K562 (cell line): ENCODE measurements at places on chromosomes 11 and 22.

GRCh38 chr11:9977554-9977953, 313.7 kb downstream of the SWAP70 start:
- no peak for DNase-seq

GRCh38 chr11:61713906-61714305, 33.7 kb downstream of the DAGLA start:
- no peak for DNase-seq

DNA sequence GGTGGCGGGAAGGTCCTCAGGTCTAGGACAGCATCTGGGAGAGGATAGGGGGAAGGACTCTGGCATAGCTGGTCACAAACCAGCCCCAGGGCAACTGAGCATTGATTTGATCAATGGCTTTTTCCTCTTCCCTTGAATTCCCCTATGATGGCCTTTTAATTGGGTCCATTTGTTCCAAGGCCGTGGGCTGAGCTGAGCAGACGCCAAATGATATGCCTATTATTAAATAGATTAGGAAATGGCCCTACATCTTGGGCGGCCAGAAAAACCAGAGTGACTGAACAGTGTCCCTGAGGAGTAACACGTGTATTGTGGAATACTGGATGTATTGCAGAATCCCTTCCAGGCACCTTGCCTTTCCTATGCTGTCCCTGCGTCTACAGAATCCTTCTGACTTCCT, 26.7 kb upstream of the P2RY6 start:
- DNase-seq, result no peak

GRCh38 chr22:37045958-37046357, 5.6 kb upstream of the KCTD17 start:
- DNase-seq, result peak; percentile 31

- DNase-seq, result no peak
These were observed 14.2 kb upstream of the CCDC89 start for GRCh38 chr11:85699957-85700741.

- no peak for DNase-seq
These were observed 59.5 kb upstream of the SEZ6L start for GRCh38 chr22:26109686-26110315.

DNA sequence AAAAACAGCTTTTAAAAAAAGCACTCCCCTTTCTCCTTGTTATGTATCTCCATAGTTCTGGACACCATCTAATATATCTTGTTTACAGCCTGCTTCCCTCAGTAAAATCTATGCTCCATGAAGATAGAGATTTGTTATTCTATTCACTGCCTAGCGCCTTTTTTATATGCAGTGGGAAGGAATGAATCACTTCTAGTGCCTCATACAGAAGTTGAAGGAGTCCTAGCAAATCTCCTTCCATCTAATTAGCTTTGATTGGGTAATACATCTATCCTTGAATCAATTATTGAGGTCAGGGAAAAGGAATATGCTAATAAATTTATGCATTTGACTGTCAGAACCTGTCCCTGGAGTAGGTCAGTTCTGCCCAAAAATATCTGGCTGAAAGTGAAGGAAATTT, 25.8 kb downstream of the SPA17 start:
- DNase-seq, result no peak

GRCh38 chr11:87820011-87820410, 355.2 kb downstream of the RAB38 start:
- no peak for DNase-seq

DNA sequence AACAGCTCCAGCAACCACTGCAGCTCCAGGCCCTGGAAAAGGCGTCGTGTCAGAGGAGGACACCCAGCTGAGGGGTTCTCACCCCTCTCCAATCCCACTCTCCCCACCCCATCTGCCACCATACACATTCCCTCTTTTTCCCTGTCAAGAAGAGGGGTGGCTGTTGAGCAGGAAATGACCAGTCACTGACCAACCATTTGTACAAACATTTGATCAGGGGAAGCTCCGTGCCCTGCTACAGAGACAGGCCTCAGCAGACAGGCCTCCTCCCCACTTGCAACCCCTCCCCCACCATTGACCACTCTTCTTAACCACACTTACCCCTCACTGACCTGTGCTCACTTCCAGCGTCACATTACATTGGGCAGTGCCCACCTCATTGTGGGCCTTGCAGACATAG, 2.3 kb upstream of the VSIG2 start:
- no peak for DNase-seq

DNA sequence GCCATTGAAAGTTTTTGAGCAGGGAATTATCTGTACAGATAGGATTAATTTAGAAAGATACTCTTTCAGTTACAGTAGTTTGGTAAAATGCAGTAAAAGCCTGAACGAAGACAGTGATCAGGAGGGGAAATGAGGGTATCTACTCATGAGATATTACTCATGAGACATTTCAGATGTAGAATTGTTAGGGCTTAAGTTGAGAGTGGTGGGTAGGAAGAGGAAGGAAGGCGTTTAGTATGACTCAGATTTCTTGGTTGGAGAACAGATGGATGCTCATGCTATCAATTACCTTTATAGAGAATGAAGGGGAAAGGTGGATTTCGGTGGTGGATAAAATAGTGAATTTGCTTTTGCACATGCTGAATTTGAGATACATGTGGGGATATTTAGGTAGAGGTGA, 15.8 kb downstream of the CCDC81 start:
- no peak for DNase-seq

DNA sequence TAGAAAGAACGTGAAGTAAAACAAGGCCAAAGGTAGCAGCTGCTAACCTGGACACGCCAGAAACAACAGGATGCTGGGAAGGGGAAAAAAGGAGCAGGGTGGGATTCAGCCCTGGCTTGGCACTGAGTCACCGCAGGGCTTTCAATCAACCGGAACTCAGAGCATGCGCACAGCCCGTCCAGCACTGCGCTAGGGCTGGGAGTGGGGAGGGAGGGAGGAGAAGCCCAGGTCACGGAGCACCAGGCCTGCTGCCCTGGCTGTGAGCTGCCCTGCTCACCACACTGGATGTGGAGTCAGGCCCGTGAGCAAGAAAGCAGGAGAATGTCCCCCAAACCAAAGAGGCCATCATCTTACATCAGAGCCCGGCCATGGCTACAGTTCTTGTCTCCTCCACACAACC, 51.5 kb downstream of the APOL1 start:
- DNase-seq, result no peak

DNA sequence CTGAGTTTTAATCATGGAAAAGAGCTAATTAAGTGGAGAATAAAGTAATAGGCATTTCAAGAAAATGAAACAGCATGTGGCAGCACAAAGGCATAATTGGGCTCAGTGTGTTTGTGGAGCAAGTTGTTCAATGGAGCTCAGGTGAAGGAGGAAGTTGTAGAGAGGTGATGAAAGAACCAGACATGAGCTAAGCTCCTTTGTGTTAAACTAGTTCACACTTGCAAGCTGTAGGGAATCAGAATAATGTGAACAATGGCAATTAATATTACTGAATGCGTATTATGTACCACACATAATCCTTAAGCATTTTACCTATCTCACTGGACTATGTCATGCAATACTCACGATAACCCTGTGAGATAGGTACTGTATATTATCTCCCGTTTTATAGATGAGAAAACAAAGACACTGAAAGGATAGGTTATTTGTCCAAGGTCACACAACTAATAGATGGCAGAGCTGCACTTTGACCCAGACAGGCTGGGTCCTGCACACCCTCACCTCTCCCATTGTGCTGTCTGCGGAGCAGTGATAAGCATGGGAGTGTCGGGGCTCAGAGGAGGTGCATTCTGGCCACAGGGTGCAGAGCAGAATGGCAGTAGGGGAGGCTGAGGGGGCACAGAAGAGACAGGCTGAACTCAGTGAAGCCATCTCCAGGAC, 8.9 kb downstream of the OLFML1 start:
- DNase-seq, result peak; percentile 16

- peak; percentile 61 for DNase-seq
These were observed 16.5 kb downstream of the NAP1L4 start for GRCh38 chr11:2975594-2975993.

DNA sequence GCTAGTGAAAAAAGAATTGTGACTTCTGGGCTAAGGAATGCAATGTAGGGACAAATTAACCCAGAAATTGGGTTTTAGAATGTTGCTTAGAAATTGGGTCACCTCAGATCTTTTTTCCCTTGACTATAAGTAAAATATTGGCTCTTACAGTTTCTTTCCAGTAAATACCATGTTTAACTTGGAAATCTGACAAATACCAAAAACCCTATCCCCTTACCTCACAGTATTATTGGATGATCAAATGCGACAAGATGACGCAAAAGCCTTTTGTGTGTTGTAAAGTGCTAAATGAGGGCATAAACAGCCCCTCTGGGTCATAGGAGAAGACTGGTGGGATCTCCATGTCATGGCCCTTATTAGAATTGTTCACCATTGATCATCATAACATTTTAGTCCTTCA, 6.1 kb upstream of the UPB1 start:
- DNase-seq, result no peak

DNA sequence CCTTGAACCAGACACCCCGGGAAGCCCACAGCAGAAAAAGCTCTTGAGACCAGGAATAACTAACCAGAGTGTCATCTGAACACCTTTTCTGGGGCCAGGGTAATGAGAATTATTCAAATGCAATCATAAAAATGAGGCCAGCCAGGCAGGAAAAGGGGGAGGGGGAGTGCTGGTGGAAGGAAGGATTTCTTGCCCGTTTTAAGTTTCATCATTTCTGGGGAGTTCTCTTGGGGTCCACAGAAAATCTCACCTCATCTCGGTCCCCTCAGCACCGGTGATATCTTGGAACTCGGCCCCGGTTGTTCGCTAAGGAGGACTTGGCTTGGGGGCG, 495 bp upstream of the PKNOX2 start:
- no peak for DNase-seq

DNA sequence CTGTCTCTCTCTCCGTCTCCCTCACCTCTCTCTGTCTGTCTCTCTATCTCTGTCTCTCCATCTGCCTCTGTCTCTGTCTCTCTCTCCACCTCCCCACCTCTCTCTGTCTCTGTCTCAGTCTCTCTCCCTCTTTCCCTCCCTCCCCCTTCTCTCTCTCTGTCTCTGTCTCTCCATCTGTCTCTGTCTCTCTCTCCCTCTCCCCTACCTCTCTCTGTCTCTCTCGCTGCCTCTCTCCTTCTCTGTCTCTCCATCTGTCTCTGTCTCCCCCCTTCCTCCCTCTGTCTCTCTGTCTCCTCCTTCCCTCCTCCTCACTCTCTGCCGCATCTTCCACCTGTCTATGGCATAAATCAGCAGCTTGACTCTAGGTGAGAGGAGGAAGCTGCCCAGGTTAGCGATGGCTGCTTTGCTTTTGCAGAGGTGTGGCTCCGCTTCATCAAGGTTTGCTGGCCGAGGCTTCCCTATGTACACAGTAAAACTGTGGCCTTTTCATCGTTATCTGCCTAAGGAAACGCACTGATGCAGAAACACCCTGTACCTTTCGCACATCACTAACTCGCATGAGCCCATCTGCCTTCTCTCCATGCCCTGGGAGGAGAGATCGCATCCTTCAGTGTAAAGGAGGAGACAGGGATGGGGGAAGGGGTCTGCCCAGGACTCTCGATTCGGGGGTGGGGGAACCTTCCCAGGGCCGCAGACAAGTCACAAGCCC, 44.5 kb downstream of the ANO1 start:
- DNase-seq, result no peak

- peak; percentile 11 for DNase-seq
These were observed 4.3 kb upstream of the SBF2 start for GRCh38 chr11:10298342-10298741.

DNA sequence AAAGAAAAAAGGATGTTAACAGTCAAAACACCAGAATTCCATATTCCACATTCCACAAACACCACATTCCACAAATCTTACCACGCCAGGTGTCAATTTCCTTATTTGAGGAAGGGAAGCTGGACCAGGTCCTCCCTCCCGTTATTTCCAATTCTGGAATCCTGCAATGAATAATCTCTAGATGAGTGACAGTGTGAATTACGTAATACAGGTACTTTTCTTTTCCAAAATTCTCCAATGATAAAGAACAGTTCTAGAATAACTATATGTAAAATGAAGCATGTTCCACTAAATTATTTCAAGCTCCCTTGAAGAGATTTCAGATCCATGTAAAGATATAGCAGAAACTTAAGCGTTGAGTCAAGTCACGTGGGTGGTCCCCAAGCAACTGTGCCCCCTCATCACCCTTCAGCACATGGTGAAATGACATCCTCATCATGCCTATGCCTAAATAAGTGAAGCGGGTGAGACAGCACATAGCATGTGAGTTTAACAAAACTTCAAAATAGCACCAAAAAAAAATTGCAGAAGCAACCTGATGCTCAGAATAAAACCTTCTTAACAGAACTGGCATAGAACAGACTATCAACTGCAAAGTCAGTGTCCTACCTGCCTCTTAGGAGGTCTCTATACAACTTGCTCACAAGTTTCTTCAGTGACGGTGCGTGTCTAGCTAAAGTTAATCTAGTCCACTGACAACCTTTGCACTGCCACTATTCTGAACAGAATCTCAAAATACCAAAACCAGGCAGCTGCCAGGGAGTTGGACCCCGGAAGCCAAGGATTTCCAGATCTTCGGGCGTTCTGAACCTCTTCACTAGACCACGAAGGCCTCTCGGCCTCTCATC, 876 bp downstream of the NFRKB start:
- no peak for DNase-seq

GRCh38 chr11:59152312-59152951, 9.8 kb downstream of the FAM111A start:
- DNase-seq, result no peak

DNA sequence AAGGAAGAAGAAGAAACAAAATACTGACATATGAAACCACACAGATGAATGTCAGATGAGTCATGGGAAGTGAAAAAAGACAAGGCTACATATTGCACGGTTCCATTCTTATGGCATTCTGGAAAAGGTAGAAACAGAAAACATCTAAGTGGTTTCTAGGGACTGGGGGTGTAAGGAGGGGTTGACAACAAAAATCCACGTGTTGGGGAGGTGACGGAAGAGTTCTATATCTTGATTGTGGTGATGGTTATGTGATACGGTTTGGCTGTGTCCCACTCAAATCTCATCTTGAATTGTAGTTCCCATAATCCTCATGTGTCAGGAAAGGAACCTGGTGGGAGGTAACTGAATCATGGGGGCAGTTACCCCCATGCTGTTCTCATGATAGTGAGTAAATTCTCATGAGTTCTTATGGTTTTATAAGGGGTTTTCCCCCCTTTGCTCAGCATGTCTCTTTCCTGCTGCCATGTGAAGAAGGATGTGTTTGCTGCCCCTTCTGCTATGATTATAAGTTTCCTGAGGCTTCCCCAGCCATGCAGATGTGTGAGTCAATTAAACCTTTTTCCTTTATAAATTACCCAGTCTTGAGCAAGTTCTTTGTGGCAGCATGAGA, 6.4 kb upstream of the ARFGAP3 start:
- no peak for DNase-seq
